ENCODE measurements at places on chromosomes 5 and 9.

- no peak for DNase-seq
Measured at GRCh38 chr5:144177548-144177947, 6.9 kb downstream of the KCTD16 start.

GRCh38 chr9:87854580-87854955, 28.1 kb upstream of the SPATA31E1 start:
- no peak for DNase-seq

- DNase-seq, result no peak
Measured at GRCh38 chr5:60674251-60675069, 25.5 kb downstream of the DEPDC1B start.

GRCh38 chr5:164651546-164652275, 1146.3 kb downstream of the MAT2B start:
- no peak for DNase-seq

- no peak for DNase-seq
Measured at GRCh38 chr5:129909225-129909624, 5.0 kb downstream of the CHSY3 start.

DNA sequence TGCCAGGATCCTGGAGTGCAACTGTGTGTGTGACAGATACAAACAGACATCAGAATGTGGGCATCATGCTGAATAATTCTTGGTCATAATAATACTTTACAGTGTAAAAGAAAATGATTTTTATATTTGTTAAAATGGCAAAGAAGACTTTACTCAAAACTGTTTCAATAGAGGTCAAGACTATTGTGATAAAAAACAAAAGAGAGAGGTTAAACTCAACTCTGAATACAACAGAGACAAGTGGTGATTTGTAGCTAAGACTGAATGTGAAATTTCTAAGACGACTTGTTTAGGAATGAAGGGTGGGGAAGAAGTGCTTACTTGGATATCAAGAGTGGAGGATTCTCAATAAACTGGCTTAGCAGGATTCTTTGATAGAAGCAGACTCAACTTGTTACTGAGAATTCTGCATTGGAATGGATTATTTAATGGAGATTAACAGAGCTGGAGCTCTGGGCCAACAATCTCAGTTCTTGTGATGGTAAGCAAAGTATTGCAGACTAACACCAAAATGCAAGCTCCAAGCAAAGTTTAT, 457.4 kb upstream of the CDH18 start:
- no peak for DNase-seq

GRCh38 chr9:97396256-97396655, 15.6 kb upstream of the TDRD7 start:
- DNase-seq, result no peak

DNA sequence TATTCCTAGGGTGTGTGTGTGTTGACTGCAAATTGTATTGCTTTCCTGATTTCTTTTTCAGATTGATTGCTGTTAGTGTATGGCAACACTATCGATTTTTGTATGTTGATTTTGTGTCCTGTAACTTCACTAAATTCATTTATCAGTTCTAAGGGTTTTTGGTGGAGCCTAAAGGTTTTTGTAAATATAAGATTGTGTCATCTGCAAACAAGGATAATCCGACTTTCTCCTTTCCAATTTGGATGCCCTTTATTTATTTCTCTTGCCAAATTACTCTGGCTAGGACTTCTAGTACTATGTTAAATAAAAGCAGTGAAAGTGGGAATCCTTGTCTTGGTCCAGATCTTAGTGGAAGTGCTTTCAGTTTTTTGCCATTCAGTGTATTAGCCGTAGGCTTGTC, 340.9 kb upstream of the KLF4 start:
- DNase-seq, result no peak

All from common myeloid progenitor, CD34-positive (primary cell).